ENCODE measurements at places on chromosomes 1 and 21.

DNA sequence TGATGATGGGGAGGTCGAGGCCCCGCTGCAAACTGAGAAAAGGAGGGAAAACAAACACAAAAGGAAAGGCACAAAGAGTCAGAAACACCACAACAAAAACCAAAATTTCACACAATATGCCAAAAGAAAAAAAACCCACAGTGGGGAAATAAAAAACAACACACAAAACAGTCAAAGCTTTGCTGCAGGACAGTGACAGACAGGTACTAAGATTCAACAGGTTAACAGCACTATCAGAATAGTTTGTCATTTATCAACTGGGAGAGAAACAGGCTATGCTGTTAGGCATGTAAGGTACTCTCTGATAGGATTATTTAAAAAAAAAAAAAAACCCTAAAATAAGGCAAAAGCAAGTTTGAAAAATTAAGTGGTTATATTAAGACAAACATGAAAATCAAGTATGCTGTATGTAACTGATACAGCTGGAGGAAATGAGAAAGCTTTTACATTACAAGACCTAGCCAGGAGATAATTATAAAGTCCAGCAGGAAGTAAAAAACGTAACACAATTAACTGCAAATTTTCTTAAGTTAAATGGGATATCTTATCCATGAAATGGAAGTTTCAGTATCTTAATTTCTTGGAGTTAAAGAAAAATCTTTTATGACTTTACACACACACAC is 179.0 kb downstream of the EIF4G3 start:
- no peak for DNase-seq

DNA sequence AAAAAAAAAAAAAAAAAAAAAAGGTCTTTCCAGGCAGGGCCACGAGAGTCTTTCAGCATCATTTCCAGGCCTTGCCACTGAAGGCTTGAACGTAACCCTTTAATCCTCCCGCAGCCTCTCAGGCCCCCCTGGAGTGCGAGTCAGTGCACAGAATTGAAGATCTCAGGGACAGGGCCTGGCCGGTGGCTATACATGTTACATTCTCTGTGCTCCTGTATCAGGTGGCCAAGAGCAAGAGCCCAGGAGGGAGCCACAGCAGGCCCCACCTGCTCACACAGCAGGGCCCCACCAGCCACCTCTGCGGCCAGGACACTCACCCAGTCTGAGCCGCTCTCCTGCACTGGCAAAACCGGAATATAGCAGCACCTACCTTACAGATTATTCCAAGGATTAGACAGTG is 34.1 kb upstream of the SLC25A33 start:
- DNase-seq: no peak

- no peak for DNase-seq
Measured at GRCh38 chr1:47517946-47518345, 80.1 kb downstream of the FOXD2 start.

DNA sequence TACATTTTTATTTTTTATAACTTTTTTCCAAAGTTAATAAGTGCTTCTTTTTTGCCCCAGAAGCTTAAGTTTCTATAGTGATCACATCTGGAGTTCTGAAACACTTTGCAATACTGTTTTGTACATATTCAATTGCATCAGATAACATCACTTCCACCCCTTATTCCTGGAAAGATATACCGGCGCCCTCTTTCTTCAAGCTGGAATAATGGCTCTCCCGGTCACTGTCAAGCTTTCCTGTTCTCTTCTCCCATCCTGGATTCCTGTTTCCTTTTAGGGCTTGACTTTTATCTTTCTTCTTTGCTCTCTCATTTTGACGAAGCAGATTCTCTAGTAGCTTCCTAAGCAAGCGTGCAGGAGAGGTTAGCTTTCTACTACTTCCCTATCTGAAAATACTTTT is 1866.8 kb downstream of the MRPL39 start:
- no peak for DNase-seq

DNA sequence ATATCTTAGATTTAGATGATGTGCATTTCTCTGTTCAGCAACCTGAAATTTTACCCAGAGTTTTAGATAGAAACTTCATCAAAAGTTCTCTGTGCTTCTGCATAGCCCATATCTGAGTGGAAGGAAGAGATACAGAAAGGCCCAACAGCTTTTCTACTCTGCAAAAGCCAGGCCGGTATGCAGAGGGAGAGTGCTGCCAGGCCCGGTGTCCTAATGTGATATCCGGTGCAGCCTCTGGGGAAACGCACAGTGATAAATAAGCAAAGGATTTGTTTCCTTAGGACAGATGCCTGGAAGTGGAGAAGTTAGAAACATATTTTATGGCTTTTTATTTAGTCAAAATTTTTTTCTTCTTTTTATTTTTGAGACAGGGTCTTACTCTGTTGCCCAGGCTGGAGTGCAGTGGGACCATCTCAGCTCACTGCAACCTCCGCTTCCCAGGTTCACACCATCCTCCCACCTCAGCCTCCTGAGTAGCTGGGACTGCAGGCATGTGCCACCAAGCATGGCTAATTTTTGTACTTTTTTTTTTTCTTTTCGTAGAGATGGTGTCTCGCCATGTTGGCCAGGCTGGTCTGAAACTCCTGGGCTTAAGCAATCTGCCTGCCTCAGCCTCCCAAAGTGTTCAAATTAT is 145.8 kb downstream of the PATJ start:
- no peak for DNase-seq

DNA sequence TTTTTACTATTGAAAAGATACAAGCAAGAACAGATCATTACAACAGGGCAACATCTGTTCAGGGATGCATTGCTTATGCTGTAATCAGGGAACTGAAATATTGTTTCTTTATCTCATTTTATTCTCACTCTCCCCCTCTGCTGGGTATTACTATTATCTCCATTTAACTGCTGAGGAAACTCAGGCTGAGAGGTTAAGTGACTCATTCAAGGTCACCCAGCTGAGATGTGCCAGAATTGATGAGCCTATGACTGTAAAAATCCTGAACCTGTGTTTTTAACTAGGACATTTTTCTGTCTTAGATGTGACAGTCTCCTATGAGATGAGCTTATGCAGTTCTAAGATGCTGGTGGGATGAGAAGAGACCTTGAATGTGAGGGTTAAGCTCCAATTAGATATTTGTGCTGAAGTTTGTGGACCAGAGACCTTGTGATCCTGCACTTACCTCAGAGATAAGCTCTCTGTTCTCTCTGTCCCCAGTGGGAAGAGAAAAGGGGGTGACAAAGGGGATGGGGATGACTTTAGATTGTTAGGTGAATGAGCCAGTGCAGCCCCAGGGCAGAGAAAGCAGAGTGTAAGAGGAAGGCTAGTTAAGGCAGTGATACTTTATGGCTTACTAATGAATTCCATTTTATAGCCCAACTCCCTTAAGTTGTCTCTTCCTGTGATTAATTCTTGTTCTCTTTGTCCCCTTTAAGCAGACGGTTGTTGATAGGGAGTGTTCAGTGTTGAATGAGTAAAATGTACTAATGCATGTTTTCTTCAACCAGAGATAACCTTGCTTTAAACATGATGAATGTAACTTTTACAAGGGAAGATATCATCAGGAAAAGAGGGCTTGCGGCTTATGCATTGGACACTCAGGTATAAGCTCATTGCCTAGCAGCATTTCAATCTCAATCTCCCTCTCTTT is 111.4 kb downstream of the HLX start:
- no peak for DNase-seq

DNA sequence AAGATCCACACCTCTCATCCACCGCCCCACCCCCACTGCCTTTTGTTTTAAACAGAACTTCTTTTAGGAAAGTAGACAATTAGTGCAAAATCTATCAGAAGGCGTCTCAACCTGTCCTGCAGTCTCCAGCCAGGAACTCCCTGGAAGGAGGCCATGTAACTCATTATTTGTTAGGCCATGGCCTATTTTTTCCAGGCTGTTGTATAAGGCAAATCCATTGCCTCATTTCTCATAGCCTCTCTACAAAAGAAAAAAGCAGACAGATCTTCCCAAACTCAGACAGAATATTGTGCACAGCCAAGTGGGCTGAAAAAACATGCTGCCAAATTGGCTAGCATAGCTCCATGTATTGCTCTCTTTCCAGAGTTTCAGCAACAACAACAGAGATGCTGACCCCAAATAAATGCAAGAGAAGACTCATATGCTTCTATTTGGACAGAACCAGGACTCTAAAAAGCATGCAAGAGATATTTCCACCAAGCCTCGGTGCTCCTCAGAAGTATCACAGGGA is 770.7 kb upstream of the CXADR start:
- DNase-seq: no peak

DNA sequence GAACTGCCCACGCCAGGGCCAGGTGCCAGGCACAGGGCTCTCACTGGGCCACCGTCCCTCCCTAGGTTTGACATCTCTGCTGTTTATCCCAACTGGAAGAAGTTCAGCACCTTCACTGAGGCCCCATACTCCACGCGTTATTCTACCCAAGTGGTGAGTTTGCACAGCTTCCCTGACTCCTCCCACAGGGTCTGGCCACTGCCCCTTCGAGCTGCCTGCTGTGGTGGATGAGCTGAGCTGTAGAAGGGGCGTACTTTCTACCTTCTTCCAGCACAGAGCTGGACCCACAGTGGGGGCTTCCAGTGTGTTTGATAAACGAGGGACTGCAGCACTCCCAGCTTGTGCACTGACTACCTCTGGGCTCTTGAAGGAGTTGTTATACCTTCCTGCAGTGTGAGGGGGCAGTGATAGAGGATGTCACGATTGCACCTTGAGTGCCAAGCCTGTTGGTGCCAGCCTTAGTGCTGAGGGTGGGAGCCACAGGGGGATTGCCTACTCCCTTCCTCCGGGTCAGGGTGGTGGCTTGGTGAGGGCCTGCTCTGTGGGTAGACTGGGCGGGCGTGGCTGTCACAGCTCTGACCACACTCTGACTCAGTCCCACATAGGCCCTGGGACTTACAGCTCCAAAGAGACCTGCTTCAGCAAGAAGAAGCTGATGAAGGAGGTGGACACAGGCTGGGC is 5.9 kb upstream of the TTC22 start:
- no peak for DNase-seq

- no peak for DNase-seq
Measured at GRCh38 chr1:244599937-244600350, 53.0 kb upstream of the DESI2 start.

All from esophagus squamous epithelium (tissue), 5 donors.